ENCODE measurements at places on chromosomes 2 and 18. TPM values are rescaled to one million over a fixed set of nuclear protein-coding genes. Genes with fewer than 3 reads are reported as not detected.
A peak's percentile ranks its signal among the peaks of the same experiment; 100 is the strongest.

- H3K36me3 ChIP-seq = no peaks in the 10 kb centered on the region
- H3K4me1 ChIP-seq = peaks cover 31% of the 10 kb centered on the region
- no peaks in the 10 kb centered on the region for H3K27me3 ChIP-seq
- no peak for DNase-seq
- H3K4me3 ChIP-seq = no peak overlapping the region
Measured at GRCh38 chr2:85702172-85702571, 8.0 kb downstream of the GNLY start.

- H3K4me1 ChIP-seq = no peaks in the 10 kb centered on the region
Measured at GRCh38 chr2:211204456-211204855, 648.1 kb downstream of the CPS1 start.

DNA sequence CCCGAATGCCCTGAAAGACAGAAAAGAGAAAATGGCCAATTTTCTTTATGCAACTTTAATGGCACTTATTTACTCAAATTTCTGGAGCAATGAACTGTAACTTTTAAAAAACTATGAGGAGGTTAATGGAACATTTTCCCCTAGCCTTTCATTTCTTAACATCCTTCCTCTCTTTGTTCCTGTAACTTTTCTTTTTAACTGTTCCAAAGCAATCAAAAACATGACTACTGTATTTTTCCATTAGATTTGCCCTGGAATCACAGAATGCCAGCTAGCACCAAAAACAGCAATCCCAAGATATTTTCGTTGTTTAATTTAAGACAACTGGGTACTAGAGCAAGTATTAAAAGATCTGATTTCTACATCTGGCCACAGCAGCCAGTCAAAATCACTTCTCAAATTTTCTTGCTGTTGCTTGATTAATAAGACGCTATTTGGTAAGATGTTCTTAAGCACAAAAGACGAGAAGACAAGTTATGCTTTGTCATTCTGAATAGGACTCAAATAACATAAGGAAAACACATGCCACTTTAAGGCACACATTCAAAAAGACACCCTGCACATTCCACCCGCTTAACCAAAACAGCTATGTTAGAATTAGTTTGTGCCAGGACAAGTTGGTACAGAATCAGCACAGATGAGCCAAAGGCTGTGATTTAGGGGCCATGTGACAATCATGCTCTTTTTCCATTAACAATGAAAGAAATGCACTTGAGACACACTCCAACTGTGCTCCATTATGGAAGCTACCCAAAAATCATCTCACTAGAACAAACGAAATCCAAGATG is 3.6 kb downstream of the STARD7 start:
- peak overlapping the region; percentile 32 for H3K4me3 ChIP-seq
- H3K4me1 ChIP-seq = peaks cover 80% of the 10 kb centered on the region
- no peak for DNase-seq

DNA sequence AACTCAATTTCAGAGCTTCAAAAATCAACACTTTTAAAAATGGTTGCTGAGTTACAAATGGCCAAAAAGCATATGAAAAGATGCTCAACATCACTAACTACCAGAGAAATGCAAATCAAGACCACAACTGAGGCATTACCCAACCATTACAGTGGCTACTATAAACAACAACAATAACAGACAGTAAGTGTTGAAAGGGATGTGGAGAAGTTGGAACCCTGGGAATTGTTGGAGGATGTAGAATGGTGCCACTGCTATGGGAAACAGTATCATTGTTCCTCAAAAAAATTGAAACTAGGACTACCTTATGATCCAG is 173.3 kb upstream of the SPRED2 start:
- no peak overlapping the region for H3K4me3 ChIP-seq
- H3K27ac ChIP-seq = no peak overlapping the region
- no peaks in the 10 kb centered on the region for H3K27me3 ChIP-seq
- no peak for DNase-seq
- no peaks in the 10 kb centered on the region for H3K36me3 ChIP-seq

GRCh38 chr18:60962625-60963024 is 370.6 kb upstream of the CDH20 start:
- no peaks in the 10 kb centered on the region for H3K4me1 ChIP-seq
- H3K4me3 ChIP-seq = no peak overlapping the region
- no peaks in the 10 kb centered on the region for H3K27me3 ChIP-seq
- H3K36me3 ChIP-seq = no peaks in the 10 kb centered on the region
- no peak overlapping the region for H3K27ac ChIP-seq
- DNase-seq = no peak

- no peaks in the 10 kb centered on the region for H3K36me3 ChIP-seq
- no peaks in the 10 kb centered on the region for H3K27me3 ChIP-seq
- no peak overlapping the region for H3K4me3 ChIP-seq
- H3K4me1 ChIP-seq = no peaks in the 10 kb centered on the region
- DNase-seq = no peak
Measured at GRCh38 chr2:55085113-55086040, 35.1 kb upstream of the RTN4 start.

GRCh38 chr18:65468881-65469280 is 281.9 kb upstream of the CDH7 start:
- H3K27ac ChIP-seq = no peak overlapping the region
- H3K4me1 ChIP-seq = no peaks in the 10 kb centered on the region
- H3K36me3 ChIP-seq = no peaks in the 10 kb centered on the region
- H3K4me3 ChIP-seq = no peak overlapping the region

Gene TGIF1
- total RNA-seq = 48.4 TPM

Gene VAMP5
- total RNA-seq = 84.8 TPM

Gene ALPG
- 0.49 TPM for total RNA-seq
